T1000 (cell line): ENCODE measurements at places on chromosomes 7 and 10.

DNA sequence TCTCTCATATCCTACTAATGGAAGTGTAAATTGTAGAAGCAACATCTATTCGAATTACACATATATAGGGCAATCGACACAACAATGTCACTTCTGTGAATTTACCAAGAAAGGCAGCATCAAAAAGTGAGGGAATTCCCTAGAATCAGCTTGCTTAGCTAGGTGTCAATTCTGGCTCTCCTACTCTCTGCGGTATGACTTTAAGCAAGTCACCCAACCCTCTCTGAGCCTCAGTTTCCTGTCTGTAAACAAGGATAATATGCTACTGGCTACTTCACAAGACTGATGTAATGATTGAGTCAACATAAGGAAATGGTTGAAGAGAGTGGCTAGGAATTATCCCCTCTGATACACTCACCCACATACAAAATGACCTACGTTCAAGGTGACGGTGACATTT, 19.4 kb downstream of the CCDC6 start:
- DNase-seq = no peak

- no peak for DNase-seq
Measured at GRCh38 chr10:61933859-61934555, 32.5 kb downstream of the ARID5B start.

GRCh38 chr10:119242186-119242585, 34.8 kb downstream of the GRK5 start:
- no peak for DNase-seq

GRCh38 chr7:105715528-105715927, 134.2 kb upstream of the EFCAB10 start:
- DNase-seq = no peak

DNA sequence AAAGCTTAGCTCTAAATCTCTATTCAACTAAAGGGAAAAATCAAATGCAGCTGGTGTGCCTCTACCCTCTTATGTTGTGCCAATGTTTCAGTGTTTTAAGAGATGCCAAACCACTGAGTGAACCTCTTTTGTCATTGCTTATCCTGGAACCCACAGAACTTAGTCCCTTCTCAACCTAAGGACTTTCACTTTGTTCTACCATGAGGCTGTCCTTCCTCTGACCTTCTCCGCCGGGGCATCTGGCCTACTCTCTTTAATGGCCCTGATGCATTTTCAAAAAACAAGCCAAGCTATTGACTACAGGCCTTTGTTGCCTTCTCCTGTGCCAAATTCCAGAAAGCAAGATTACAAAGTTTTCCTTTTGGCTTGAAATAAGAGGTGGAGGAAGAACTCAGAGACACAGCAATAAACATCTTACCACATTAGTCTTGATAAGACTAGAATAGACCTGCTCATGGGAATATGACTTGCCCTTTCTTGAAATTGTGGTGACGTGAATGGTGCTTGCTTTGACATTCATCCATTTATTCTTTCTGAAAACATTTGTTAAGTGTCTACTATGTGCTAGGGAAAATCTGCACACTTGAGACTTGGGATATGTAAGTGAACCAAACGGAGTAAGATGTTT, 253.2 kb upstream of the SMIM30 start:
- DNase-seq = no peak

GRCh38 chr7:50557099-50557498, 8.1 kb downstream of the DDC start:
- no peak for DNase-seq

GRCh38 chr7:29099896-29100847, 46.2 kb downstream of the CPVL start:
- no peak for DNase-seq

GRCh38 chr7:25804154-25804553, 347.8 kb upstream of the NFE2L3 start:
- no peak for DNase-seq

GRCh38 chr7:141178486-141179135, 104.7 kb downstream of the TMEM178B start:
- DNase-seq = no peak

GRCh38 chr7:134546955-134547354, 2.0 kb upstream of the AKR1B15 start:
- DNase-seq = no peak

DNA sequence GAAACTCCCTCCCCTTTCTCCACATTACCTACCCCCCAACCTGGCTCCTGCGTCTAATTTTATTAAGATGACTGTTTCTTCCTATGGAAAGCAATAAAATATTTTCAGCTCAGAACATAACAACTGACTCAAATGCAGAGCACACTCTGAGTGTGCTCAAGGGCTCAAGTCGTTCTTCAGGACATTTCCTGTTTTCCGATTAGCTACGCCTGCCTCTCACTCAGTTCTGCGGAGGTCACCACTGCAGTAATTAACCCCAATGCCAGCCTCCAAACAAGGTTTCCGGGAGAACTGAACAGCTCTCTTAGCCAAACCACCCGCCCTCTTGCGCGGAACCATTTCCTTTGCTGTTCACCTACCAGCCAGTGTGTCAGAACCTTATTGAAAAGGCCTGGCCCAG, 19.3 kb downstream of the MYOF start:
- peak; percentile 34 for DNase-seq

DNA sequence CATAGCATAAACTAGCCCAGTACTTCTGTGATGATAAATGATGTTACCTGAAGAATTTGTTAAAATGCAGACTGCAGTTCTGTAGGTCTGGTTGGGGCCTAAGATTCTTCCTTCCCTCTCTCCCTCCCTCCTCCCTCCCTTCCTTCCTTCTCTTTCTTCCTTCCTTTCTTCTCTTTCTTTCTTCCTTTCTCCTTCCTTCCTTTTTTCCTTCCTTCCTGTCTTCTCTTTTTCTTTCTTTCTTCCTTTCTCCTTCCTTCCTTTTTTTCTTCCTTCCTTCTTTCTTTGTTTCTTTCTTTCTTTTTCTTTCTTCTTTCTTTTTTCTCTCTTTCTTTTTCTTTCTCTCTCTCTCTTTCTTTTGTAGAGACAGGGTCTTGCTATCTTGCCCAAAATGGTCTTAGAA, 3.7 kb upstream of the SLC25A28 start:
- DNase-seq = no peak

- DNase-seq = no peak
Measured at GRCh38 chr10:45461034-45461433, 87.0 kb downstream of the ALOX5 start.

GRCh38 chr10:112898540-112899390, 51.3 kb upstream of the TCF7L2 start:
- no peak for DNase-seq

GRCh38 chr10:125661941-125662515, 20.9 kb downstream of the TEX36 start:
- DNase-seq = no peak

DNA sequence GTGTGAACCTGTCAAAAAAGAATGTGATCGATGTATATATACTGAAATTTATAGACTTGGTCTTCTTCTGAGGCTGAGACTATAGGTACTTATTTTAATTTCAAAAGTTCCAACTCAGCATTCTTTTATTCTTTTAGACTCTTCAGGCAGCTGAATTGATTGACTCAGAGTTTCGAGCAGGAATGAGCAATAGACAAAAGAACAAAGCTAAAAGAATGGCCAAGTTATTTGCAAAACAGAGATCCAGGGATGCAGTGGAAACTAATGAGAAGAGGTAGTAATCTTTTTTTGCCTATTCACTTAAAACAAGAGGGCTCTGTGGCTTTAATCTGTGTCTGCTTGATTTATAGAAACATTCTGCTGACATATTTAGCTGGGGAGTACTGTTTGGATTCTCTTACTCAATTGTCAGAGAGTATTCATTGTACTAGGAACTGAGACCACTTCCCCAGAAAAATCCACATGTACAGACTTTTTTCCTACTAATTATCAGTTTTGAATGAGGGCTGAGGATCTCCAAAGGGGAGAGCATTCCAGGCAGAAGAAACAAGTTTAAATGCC, 30.1 kb downstream of the BTAF1 start:
- DNase-seq = no peak

DNA sequence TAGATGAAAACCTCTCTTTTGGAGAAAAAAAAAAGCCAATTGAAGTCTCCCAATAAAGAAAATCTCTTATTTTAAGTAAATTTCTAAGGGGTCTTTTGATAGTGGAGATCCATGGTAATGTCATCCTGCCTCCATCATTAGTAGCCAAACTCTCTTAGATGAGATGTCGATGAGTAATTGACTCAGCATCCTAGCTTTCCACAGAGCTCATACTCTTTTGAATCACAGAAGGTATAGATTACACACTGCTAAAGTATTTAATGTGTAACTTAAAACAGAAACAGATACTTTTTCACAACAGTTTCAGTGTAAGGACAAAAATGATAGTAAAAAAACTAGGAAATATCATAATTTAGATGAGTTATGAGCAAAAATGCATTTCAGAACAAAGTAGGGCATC, 19.4 kb downstream of the MAGI2 start:
- no peak for DNase-seq

- no peak for DNase-seq
Measured at GRCh38 chr7:155222573-155222972, 75.1 kb upstream of the INSIG1 start.

- peak; percentile 66 for DNase-seq
Measured at GRCh38 chr10:80154978-80155695, 22.6 kb downstream of the PLAC9 start.
